ENCODE measurements at places on chromosomes 5 and 9.

DNA sequence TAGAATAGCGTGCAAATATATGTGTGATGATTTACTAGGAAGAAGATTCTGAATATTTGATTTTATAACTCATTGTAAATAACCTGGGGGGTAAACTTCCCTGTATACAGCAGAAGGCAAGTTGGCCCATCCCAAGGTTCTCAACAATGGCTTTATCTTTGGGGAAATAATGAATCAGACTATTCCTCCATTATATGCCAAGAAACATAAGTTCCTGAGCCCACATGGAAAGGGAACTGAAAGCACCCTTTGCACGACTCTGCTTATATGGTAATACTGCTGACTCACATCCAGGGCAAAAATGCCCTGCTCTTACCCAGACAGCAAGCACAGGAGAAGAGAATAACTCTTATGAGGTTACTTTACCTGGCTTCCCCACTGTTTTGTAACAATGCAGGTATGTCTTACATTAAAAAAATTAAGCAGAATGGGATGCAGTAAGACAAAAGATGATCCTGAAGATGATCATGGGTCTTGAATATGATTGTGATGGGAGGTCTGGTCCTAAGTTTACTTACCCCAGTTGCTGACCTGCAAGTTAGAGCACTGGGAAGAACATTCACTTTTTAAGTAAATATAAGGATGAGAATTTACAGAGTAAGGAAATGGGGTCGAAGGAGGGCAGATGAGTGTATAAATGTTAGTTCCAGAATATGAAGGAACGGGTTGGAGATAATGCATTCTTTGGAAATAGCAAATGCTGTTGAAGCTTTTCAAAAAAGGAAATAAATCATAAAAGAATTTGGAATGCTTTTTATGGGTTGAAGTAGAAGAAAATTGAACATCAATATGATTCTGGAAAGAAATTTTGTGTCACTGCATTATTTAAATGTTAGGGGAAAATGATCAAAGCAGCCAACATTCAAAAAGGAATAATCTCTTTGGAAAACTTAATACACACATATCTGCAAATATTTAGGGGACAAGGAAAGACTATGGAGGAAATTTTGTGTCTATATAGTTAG is 428.4 kb upstream of the MPDZ start:
- DNase-seq, result no peak

DNA sequence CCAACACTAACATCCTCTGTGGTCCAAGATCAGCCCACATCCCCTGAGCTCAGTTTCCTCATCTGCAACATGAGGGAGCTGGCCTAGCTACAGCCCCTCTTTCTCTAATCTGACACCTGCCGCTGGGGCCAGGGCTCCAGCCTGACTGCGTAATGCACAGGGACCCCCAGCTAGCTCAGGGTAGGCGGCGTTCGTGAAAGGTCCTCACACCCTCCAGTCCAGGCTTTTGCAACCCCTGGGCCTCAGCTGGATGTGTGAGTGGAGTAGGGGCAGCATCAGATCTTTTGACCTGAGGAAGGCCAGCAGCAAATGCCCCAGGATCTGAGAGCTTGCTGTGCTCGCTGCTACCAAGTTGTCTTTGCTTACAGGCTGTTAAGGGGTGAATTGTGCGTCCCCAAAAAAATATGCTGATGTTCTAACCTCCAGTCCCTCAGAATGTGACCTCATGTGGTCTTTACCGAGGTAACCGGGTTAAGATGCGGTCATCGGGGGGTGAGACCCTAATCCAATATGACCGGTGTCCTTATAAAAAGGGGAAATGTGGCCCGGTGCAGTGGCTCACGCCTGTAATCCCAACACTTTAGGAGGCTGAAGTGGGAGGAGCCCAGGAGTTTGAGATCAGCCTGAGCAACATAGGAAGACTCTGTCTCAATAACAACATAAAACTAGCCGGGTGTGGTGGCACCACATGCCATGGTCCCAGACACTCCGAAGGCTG is 47.8 kb downstream of the PLPP7 start:
- no peak for DNase-seq

- peak; percentile 68 for DNase-seq
Measured at GRCh38 chr9:128203024-128203706, at the start of gene DNM1. Gene DNM1 (plus strand): TSS chr9:128203379. CDS start chr9:128203471, 92 bp downstream.

DNA sequence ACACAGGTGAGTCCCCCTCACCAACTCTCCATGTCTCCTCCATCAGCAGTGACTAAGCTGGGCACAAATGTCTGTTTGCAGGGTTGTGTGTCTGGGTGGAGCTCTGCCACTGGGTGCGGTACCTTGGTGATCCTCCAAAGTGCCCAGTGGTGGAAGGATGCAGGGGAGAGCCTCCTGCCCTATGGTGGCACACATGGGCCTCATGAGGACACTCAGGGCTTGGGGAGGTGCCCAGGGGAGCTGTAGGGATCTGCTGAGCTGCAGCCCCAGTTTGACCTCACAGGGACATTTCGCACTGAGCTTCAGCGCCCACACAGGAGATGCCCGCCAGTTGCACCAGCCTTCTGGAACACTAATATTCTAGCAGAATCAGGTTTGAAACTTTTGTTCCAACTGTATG is 29.5 kb downstream of the S1PR3 start:
- no peak for DNase-seq

- DNase-seq, result no peak
Measured at GRCh38 chr5:39587675-39588074, 162.9 kb upstream of the DAB2 start.

DNA sequence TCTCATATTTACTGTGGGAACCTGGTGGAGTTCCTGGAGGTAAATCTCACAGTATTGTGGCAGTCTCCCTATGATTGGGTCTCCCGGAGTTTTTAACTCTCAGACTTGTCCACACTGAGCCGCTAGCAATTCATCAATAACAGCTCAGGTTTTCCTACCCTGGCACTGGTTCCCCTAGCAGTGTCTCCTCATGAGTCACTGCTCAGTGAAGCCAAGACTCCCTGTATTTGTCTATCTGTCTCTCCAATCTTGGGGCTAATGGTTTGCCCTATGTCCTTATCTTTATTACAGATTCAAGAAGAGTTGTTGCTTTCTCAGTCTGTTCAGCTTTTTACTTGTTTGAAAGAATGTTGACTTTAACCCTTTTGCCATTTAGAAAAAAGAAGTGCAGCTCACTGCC is 176.7 kb upstream of the FGF10 start:
- DNase-seq, result no peak

- DNase-seq, result no peak
Measured at GRCh38 chr9:1869843-1870242, 145.3 kb upstream of the SMARCA2 start.

DNA sequence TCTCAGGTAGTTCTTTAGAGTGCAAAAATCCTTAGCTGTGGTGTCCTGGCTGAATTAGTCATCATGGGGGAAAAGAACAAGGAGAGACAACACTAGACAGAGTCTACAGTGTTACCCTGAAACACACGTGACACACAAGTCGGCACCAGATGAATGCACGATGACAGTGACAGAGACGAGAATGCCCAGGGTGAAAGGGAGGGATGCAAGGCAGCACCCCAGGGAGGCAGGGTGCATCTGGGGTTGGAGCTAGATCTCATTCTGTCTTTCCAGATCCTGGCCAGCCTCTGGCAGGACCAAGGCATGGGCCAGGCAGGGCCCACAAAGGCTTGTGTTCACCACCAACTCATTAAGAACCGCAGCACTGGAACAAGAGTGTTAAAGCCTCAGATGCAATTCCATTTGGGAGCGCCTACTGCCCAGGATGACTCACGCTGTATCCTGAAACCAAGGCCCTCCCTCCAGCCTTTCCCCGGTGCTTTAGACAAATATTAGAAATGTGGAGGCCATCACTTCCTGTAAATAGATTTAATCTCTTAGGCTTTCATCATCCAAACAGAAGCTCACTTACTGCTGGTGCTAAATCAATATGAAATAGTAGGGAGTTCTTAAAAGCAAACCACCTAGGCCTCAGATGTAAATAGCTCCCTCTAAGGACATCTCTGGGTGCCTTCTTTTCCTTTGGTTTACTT is 56.1 kb downstream of the IRX2 start:
- no peak for DNase-seq

Data from activated T-helper 1 cell treated with Interleukin-2 at 50 U/mL for 16 hours (primary cell).